Fibroblast of upper back skin (primary cell): ENCODE measurements at places on chromosomes 16 and 17.

- no peak for DNase-seq
Observed at GRCh38 chr16:24257958-24258357, 1.8 kb downstream of the CACNG3 start.

DNA sequence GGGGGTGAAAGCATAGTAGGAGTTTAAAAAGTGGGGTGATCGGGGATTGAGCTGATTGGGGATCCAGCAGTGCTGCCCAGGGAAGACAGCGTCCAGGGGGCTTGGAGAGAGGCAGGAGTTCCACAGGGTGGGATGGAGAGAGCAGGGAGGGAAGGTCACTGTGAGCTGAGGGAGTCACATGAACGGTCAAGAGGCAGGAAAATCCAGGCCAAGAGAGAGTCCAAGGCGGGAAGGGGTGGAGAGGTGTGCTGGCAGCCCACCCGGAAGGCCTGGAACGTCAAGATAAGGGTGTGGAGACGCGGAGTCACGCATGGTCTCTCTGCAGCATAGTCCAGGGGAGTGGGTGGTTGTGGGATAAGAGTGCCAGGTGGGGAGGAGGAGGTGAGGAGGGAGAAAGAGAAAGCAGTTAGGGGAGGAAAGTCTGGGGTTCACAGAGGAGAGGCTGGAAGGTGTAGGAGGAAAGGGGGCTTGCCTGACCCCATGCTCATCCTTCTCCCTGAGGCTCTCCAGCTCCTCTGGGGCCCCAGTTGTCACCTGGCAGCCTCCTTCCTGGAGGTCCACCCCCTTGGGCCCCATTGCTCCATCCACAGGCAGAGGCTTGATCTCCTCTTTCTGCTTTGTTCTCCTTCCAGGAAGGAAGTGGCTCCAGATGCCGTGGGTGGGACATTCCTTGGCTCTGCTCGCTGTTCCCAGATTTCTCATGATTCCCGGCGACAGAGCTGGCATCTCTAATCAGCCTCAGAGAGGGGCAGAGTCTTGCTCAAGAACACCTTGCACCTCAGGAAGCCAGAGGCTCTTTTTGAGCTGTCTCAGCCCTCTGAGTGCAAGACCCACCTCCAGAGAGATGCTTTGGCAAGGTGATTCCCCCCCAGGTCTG lies 28.7 kb downstream of the CCR7 start:
- DNase-seq, result no peak

GRCh38 chr17:13359774-13360173 lies 242.0 kb downstream of the HS3ST3A1 start:
- no peak for DNase-seq

DNA sequence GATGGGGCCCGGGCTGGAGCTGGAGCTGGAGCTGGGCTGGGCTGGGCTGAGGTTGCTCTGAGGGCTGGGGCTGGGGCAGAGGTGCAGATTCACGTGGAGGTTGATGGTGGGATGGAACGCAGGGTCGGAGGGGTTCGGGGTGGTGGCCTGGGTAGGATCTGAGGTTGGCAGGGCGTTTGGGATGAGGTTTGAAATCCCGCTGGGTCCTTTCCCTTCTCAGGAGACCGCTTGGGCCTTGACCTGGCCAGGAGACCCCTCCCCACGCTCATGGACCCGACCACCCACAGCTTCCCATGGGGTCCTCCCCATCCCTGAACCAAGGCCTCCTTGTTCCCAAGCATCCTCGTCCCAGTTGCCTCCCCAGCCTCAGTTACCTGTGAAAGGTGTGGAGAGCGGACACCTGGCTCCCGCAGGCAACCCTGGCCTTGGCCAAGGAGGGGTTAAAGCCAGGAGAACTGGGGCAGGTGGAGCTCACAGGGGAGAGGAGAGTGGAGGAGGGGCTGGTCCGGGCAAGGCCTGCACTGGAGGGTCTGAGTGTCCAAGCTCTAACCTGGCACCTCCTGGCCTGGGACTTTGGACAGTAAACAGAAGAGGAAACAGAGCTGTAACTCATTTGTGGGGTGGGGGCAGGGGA lies at the start of gene ASGR2:
ASGR2 (minus strand) TSS at position 582 of the 634 bp plus-strand sequence. CDS start 582 bp downstream, outside the sequence.
- DNase-seq, result no peak

GRCh38 chr16:4200000-4200780 lies 41.7 kb downstream of the SRL start:
- peak; percentile 62 for DNase-seq

DNA sequence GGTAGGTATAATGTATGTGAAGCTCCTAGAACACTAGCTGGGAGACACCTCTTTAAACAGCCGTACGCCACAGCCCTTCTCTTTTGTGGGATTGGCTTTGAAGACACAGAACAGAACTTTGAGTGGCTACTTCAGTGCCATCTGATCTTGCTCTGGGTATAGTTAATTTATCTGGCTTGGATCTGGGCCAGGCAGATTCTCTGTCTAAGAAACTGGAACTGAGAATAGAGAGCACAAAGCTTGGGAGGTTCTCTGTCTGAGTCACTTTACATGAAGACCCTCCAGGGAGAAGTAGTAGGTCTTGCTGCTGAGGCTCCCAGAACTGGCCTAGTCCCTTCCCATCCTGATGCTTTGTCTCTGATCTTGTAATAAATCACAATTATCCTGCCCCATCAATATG lies 721.0 kb upstream of the KIF2B start:
- DNase-seq, result no peak

DNA sequence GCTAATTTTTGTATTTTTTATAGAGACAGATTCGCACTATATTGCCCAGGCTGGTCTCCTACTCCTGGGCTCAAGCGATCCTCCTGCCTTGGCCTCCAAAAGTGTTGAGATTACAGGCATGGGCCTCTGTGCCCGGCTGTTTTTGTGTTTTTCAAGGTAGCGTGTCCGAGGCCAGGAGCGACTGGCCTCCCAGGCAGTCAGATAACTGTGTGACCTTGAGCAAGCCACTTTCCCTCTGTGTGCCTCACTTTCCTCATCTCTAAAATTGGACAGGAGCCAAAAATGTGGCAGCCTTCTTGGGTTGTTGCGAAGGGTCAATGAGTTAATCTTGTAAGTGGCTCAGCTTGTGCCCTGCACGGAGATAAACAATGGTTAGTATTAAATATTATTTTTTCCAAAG lies 2.4 kb downstream of the ABCC1 start:
- no peak for DNase-seq
